ENCODE measurements at places on chromosomes 12 and 14.

- DNase-seq, result no peak
Measured at GRCh38 chr12:106094304-106094703, 44.5 kb downstream of the NUAK1 start.

DNA sequence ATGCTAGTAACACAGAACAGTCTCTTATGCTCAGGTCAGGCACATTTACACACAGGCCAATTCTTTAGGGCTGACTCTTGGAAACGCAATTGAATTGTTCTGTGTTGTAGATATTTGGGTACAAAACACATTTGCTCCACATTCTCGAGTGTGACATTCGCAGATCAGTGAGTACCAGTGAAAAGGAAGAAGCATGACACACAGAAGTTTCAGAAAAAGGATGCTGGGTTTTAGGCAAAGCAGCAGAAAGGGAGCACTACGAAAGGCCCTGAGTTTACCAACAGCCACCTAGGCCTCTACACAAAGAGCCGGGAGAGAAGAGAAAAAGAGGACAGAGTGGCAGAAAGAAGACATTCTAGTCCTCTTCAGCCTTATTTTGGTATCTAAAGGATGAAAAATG, 254.4 kb upstream of the BTG1 start:
- no peak for DNase-seq

DNA sequence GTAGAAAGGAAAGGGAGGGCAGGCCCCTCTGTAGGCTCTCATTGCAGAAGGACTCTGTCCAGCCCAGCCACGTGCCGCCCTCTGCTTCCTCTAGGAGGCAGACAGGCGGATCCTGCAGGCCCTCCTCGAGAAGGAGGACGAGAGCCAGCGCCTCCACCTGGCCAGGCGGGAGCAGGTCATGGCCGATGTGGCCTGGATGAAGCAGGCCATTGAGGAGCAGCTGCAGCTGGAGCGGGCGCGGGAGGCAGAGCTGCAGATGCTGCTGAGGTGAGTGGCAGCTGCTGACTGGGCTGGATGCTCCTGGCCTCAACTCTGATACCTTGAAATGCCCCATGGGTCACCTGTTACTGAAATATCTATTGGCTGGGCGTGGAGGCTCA, 10.9 kb downstream of the TCHP start:
- DNase-seq, result peak; percentile 37

DNA sequence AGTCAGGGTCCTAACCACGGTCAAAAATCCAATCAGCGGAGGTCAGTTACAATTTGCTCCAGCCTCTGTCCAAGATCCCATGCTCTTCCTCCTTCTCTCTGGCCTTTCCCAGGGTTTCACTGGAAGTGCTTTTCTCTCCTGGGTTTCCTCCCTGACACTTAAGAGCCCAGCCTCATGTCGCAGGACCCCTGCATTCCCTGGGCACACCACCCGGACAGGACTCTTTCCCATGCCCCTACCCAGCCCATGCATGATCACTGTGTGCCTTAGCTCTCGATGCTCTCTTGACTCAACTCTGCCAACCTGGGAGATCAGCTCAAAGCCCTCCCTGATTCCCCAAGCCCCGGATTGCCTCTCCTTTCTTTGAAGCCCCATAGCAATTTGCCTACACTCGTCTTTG, 15.5 kb upstream of the TAC3 start:
- no peak for DNase-seq

DNA sequence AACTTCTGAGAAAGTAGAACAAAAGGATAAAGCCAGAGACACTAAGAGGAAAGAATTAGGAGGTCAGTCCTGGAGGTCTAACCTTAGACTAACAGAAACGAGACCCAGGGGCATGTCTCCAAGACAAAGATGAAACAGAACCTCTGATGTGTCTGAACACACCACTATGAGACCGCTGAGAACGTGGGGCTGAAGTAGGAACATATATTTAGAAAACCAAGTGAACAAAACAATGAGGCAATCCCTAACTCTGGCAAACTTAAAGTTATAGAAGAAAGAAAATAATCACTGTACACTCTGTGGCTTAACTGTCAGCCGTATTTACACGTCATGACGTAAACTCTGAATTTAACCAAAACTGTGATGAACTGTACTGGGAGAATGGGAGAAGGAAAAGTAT, 17.9 kb downstream of the KCTD10 start:
- DNase-seq, result no peak

DNA sequence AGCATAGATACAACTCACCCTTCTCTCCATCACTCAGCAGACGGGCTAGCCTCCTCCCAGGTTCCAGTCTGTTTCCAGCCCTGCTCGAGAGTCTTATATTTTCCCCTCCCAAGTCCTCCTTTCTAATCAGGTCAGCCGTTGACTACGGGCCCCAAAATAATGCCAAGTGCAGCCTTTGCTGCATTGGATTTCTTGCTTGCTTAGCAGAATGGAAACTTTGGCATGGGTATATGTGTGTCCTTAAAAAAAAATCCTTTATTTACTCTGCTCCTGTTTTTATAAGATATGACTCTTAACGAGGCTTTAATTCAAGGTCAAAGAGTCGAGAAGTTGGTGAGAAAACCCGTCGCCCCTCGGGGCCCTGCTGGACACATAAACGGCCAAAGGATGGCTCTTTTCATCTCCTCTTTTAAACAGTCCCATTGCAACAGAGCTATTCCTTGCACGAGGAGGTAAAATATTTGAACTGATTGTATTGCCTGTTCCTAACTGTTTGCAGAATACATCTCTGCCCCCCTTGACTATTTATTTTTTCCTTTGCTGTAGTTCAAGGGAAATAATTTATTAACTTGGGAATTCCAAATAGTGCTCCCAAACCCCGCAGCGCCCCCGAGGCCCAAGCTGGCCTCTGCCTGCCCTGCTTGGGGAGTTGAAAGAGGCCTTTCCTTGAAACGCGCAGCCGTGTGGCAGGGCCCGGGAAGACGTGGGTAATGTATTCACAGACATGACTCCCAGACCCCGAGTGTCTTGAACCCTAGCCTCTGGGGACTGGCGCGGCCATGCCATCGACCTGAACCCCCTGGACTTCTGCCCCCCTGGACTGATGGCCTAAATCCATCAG, 156.5 kb upstream of the MYL2 start:
- no peak for DNase-seq

DNA sequence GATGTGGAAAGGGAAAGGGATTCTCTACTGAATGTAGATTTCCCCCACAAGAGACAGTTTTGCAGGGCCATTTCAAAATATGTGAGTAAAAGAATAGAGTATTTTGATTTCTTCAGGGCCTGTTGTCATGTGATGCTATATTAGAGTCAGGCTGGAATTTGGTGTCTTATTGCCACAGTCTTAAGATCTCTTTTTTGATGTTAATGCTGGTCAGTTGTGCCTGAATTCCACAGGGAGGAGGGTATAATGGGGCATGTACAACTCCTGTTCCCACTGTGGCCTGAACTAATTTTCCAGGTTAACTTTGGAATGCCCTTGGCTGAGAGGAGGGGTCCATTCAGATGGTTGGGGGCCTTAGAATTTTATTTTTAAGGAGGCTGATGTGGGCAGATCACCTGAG, 111.0 kb upstream of the MAX start:
- no peak for DNase-seq

GRCh38 chr12:121295746-121296617, 527 bp downstream of the CAMKK2 start:
- peak; percentile 36 for DNase-seq

- no peak for DNase-seq
Measured at GRCh38 chr14:39264057-39264456, 30.3 kb downstream of the MIA2 start.

DNA sequence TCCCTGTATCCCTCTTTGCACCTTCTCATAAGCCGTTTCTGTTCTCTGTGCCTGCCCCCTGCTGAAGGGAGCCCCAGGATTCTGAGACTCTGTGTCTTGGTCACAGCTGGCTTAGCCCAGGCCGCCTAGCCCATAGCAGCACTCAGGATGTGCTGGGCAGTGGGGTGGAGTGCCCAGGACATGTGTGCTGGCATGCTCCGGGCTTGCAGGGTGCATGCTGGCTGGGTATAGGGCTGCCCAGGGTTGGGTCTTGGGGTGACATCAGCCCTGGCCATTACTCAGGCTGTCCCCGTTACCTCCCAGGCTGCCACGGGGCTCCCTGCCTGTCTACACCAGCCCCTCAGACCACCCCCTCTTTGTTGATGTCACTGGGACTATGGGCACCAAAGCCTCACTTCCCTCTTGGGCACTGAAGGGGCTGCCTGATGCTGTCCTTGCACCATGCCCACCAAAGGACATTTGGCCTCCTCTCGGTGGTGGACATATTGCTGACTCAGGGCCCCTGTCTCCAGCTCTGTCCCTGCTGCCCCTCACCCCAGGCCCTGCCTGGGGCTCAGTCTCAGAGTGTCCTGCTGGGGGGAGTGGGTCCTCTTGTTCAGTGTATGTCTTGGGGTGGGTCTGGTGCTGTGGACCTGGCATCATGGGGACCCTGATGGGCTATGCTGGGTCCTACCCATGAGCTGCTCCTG, 2.4 kb downstream of the CEP170B start:
- DNase-seq, result no peak

- no peak for DNase-seq
Measured at GRCh38 chr12:5715021-5715420, 230.0 kb downstream of the ANO2 start.

DNA sequence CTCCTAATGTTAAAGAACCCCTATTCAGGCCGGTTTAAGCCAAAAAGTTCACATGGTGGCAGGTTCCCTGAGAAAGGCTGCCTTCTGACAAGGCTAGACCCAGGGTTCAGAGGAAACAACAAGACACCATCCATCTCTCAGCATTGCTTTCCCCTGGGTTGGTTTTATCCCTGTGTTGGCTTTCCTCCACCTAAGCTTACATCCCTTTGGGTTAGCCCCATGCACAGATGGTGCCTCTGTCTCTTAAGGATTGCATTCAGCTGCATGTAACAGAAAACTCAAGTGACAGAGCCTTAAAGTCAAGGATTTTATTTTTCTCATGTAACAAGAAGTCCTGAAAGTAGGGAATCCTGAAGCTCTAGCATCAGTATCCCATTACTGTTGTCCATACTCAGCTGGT, 42.8 kb upstream of the RIN3 start:
- DNase-seq, result no peak

DNA sequence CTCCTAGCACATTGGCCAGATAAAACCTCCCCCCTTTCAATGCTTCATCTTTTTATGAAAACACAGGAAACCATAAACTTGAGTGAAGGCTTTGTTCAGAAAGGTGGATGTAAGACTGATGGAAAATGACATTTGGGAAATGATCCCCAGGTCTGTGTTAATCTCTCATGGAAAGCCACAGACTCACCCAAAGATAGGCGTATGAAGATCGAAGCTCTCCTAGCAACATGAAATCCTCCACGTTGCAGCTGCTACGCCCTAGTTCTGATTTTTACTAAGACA, 63.4 kb upstream of the PTGR2 start:
- DNase-seq, result no peak

DNA sequence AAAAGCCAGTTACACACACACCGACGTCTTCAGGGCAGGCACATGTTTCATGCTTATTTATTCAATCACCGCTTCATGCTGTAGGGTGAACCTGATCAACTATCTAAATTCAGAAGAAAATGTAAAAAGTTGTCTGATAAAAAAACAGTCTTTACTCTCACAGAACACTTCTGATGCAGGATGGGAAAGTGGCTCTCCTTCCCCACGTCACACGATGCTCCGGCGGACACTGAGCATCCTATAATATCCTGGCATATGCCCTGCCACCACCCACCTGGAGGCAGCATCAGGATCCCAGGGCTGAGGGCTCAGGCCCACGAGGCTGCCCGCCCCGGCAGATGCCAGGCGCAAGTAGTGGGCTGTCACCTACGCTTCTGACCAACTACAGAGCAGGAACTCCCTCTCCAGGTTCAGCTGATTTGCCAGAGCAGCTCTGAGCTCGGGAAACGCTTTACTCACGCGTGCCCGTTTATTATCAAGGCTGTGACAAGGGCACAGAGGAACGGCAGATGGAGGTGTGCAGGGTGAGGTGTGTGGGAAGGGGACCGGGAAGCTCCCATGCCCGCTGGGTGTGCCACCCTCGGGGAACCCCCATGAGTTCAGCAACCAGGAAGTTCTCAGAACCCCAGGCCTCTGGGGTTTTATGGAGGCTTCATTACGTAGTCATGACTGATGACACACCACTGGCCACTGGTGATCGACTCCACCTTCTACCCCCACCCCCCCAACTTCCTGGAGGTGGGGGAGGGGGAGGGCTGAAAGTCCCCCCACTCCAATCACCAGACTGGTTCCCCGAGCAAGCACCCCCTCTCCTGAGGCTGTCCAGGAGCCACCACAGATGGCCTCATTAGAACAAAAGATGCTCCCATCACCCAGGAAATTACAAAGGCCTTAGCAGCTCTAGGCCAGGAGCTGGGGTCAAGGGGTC, 32.1 kb downstream of the SLC15A4 start:
- no peak for DNase-seq

- DNase-seq, result no peak
Measured at GRCh38 chr12:123886931-123887582, 85.6 kb downstream of the CCDC92 start.

DNA sequence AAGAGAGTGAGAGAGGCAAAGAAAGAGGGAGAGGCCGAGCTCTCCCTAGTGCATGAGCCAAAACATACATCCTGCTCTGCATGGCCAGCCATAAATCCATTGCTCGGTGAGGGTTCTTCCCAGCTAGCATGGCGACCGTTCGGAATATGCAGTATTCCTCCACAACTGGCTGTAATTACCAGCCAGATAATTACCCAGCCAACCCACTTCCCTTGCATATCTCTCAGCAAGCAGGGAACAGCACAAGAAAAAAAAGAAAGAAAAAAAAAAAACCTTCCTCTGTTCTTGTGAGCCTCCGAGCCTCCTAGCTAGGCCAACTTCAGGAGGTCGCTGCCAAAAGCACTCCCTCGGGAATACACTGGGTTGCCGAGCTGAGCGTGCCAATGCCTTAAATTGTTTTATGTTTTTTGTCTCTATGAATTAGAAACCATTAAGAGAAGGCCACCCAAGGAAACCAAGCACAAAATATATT, 567.9 kb downstream of the MED13L start:
- no peak for DNase-seq

DNA sequence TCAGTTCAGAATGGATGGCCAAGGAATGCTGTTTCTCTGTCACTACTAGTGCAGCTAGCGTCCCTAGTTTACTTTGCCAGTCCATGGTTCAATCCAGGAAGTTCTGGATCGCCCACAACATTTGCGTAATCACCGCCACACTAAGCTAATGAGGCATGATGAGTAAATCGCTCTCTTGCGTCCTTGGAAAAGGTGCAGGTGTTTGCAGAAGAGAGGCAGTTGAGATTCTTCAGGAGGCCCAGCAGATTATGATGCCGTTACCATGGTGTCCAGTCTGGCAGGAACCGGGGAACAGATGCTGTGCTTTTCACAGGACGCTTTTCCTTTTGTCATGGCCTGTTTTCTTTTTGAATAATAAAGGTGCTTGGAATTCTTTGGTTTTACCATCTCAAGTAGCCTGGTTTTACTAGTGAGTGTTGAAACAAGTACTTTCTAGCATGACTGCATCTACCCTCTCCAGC, 9.0 kb downstream of the TPH2 start:
- DNase-seq, result no peak

- DNase-seq, result no peak
Measured at GRCh38 chr14:89807151-89807550, 147.4 kb downstream of the EFCAB11 start.

GRCh38 chr14:26484562-26484961, 113.3 kb downstream of the NOVA1 start:
- no peak for DNase-seq
